ENCODE measurements at places on chromosomes 3 and 15.
A peak's percentile ranks its signal among the peaks of the same experiment; 100 is the strongest.

GRCh38 chr15:31235311-31236183 is 91.1 kb upstream of the KLF13 start:
- DNase-seq = peak; percentile 88

DNA sequence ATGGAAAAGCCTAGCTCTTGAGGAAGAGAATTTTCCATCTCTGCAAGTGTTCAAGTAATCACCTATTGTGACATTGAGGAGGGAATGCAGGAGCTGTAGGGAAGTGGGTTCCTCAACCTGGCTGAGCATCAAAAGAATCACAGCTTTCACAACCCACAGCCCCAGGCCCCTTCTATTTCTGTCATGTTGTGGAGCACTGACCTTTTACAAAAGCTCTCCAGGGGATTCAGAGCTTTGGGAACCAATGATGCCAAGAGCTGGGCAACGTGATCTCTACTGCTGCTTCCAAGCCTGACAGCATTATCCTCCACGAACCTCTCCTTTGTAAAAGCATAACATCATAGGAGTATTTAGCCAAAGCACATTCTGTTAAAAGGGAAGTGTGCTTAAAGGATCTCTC is 231.1 kb downstream of the ADAMTS9 start:
- no peak for DNase-seq

DNA sequence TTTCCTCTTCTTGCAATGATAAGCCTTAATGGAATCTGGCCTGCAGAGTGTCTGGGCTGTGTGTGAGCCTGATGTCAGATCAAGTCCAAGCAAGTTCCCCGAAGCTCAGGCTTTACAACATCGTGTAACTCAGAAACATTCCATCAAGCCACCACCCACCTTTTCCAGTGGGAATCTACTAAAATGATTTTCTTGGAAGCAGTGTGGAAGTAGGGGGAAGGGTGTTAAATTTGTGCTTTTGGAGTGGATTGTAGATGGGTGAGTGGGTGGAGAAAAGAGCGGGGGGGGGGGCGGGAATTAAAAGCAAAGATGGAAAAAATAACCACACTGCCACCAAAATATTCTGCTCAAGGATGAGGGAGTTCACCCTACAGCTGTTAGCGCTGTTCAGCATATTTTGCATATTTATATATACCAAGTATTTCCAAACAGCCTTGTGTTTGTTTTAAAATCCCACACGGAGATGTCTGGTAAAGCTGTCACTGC is 53.6 kb downstream of the VGLL3 start:
- peak; percentile 88 for DNase-seq

GRCh38 chr3:127859730-127860129 is 37.4 kb upstream of the MGLL start:
- no peak for DNase-seq

GRCh38 chr15:98651581-98652220 is 3.4 kb downstream of the IGF1R start:
- peak; percentile 26 for DNase-seq
